ENCODE measurements at places on chromosomes 11 and 22.

DNA sequence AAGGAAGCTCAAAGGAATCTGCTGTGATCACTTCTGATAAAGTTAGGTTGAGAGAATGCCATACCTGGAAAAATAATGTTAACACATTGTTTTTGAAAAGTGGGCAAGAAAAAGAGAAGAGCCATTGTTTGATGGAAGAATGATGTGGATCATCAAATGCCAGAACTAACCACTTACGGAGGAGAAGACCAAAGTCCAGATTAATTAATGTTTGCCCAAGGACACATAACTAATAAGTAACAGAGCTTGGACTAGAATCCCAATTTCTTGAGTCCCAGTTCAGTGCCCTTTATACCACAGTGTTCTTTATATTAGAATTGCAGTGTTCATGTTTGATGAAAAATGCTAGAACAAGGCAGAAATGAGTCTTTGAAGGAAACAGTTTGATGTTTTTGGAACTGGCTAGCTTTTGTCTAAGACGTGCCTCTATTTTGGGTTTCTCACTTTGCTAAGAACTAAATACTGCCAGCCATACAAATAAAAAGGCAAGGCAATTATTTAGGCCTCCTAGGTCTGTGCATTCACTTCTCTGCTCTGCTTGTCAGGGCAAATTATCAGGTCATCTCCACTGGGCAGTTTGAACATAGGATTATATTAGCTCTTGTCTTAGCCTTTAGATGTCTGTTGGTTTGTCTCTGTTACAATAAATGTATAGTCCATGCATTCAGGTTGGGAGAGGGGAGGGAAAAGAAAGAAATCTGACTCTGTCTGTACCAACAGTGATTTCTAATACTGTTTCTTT is 72.3 kb downstream of the TRIM44 start:
- DNase-seq, result no peak

- no peak for DNase-seq
These were observed 27.4 kb downstream of the IL18BP start for GRCh38 chr11:72026090-72026489.

DNA sequence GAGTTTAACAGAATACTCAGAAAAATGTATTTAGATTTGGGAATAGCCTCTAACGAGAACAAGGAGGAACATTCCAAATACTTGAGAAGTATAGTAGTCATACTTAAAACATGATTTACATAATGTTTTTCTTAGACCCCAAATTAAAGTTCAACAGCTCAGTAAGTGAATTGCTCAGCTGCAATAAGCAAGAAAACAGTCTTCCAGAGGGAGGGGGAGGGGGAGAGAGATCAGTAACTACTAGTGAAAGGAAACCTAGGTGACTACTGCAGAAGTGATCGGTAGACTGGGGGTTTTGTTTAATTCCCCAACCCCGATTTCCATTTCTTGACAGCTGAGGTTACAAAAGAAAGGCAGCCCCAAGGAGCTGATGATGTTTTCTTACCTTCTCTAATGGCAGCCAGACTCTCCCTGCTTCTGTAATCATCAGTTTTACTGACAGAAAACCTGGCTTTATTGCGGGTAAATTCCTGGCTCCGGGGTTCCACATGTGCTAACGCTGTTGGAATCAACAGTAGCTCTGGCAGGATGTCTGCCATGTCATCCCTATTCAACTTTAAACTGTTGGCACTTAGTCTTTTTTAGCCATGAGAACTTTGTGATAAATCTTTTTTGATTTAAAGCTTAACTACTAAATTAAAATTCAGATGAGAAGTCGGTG is 82.4 kb upstream of the BIRC3 start:
- DNase-seq, result no peak

DNA sequence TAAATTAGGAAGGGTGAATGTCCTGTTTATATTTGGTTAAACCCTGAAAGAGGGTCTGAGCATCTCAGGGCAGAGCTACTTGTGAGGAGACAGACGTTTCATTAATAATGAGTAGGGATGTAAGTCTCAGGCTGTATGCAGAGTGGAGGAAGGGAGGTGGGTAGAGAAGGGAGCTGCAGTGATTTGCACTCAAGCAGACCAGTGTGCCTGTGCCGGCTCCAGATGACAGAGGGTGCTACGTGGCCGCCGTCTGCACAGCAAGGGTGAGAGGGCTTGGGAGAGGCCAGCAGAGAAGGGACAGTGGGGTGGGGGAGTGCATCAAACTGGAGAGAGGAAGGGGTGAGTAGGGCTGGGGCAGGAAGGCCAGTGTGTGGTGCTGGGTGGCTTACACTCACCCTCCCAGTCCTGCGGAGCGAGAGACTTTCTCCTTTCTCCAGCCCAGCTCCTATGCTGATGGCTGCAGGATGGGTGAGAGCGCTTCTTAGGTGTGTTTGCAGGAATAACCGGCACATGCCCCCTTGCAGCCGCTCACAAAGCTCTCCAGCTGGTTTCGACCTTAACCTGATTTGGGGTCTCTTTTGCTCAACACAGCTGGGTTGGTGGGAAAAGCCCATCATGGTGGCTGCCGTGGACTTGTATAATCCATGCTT is 130.6 kb downstream of the ST3GAL4 start:
- no peak for DNase-seq

DNA sequence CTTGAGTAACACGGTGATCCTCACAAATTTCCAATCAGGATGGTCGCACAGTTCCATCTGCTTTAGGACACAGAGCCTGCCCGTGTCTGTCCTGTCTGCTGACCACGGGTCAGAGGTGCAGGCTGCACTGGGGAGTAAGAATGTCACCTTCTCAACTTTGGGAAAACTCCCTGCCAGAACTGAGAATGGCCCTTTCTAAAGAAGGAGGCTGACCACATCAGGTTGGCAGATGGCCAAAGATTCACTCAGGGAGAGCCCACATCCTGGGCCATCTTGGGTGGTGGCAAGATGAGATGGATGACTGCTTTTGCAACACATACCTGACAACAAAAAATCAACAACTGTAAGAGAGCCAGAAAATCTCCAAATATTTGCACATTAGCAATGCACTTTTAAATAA is 101.9 kb downstream of the IGLL1 start:
- no peak for DNase-seq

GRCh38 chr11:39678996-39679395 is 1780.5 kb downstream of the LRRC4C start:
- DNase-seq, result no peak

- no peak for DNase-seq
These were observed 103.2 kb upstream of the GALNT18 start for GRCh38 chr11:11724994-11725393.

GRCh38 chr11:78078218-78079167 is 1.2 kb downstream of the NDUFC2 start:
- DNase-seq, result no peak

- no peak for DNase-seq
These were observed 47.4 kb upstream of the B3GAT1 start for GRCh38 chr11:134459246-134460061.

DNA sequence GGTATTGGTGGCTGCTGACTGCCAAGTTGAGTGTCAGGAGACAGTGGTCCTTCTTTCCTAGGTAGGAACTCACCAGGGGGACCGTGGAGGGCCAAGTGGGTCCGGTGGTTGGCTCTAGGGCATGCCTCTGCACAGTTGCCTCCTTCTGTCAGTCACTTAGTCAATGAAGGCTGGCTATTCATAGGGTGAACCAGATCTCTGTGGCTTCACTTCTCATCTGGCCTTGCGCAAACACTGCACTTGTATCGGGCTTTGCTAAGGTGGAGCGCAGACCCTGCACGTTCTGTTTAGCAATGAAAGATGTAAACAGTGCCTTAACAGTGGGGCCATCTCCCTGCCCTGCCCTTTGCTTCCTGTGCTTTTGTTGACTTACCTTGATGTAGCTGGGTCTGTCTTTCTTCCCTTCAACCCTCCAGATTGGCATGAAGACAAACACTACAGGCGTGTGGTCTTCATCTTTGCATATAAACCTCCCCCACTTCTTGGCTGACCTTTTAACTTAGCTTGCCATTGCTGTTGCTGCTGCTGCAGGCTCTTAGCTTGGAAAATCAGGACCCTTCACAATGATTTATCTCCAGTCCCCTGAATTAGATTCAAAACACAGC is 6.7 kb upstream of the SORL1-AS1 start:
- DNase-seq, result no peak

GRCh38 chr11:269146-269890 is 8.9 kb upstream of the NLRP6 start:
- DNase-seq, result no peak

GRCh38 chr22:17199003-17199731 is 20.1 kb downstream of the ADA2 start:
- no peak for DNase-seq

DNA sequence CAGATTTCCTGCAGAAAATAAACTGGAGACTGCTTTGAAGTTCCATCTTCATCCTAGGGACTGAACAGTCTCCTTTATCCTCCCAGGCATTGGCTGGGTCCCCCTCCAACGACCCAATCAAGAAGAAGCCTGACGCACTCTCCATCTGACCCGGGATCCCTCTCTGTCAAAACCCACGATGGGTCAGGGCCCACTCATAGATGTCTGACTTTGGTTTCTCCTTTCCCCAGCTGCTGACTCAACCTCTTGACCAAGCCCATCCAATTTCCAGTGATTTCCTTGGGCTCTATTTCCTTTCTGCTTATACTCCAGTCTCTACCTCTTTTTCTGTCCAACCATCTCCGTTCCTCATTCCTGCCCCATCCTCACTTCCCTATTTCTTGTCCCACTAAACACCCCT is 189.7 kb downstream of the MIAT start:
- no peak for DNase-seq

DNA sequence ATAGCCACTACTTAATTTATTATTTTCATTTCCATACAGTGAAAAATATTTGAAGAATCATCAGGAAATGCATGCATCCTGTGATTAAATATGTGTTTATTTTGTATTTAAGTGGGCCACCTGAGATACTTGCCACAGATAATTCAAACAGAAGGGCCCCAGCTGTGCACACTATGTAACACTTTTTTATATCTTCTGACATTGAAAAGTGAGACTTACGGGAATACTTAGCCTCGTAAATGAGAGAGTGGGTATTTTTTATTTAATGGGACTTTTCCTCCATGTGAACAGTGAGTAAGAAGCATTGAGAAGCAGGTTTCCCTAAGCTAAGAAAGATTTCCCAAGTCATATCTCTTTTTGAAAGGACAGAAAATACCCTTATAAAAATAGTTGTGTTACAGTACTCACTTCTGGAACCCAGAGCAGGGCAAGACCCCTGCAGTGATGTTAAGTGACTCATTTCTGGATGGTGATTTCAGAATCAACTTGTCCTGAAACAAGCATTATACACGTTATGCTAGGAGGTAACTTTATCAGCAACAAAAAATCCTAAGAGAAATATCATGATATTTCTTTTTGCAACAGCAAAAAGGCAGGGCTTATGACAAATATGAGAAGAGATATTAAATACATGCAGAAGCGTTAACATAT is 478.1 kb upstream of the CHORDC1 start:
- DNase-seq, result no peak

- no peak for DNase-seq
These were observed 368.5 kb downstream of the INSC start for GRCh38 chr11:15483205-15483604.

DNA sequence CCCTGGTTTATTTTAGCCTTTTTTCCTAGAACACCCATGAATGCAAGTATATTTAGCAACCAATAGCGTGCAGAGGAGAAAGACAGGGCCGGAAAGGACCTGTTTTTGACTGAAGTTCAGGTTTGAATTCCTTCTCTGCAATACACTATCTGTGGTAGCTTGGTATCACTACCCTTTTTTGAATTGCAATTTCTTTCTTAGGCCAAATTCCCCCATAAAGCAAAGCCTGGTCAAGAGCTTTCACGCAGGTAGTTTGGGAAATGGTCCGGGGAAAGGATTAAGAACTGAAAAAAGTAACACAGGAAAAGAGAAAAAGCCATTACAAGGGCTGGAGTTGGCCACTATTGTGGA is 38.8 kb upstream of the PAMR1 start:
- no peak for DNase-seq

- no peak for DNase-seq
These were observed 654 bp downstream of the TMEM86A start for GRCh38 chr11:18699269-18699596.

GRCh38 chr11:94297985-94298576 is 6.3 kb upstream of the IZUMO1R start:
- DNase-seq, result no peak

DNA sequence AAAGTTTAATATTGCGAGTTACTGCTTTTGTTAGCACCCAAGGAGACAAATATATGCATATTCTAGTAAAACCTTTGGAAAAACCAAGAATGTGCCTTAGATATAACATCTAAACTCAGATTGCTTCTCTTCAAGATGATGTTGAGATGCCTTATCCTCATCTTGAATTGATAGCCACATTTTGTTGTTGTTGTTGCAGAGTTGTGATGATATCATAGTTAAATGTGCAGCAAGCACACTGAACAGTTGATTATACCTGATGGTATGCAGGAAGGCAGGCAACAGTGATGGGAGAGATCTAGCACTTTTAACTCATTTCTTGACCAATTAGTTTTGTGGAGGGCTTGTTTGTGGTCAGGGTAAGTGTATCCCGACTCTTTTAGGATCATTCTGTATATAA is 48.0 kb downstream of the KDM2A start:
- no peak for DNase-seq

GRCh38 chr11:3995949-3996554 is 98.5 kb upstream of the RRM1 start:
- no peak for DNase-seq

DNA sequence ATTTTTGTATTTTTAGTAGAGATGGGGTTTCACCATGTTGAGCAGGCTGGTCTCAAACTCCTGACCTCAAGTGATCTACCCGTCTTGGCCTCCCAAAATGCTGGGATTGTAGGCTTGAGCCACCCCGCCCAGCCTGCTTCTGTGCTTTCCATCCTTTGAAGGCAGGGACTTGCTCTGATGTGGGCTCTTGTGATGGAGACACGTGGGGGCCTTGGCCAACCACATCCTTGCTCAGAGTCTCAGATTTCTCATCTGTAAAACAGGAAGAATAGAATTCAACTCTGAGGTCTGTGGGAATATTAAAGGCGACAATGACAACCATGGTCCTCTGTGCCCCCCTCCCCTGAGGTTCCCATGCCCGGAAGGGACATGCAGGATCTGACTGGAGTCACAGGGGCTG is 3.8 kb upstream of the GGA1 start:
- DNase-seq, result no peak

DNA sequence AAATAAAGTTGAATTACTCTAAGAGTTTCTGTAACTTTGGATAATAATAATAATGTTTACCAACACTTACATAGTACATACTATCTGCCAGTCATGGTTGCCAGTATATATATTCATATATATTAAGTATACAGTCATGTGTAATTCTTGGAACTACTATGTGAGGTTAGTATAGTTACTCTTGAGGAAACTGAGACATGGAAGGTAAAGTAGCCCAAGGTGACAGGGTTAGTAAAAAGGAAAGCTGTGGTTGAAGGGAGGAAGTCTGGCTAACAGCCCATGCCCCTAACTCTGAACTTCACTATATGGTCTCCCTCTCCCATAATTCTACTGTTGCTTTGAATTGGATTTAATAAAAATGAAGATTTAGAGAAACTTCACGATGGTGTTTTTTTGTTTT is 24.9 kb downstream of the FDX1 start:
- DNase-seq, result no peak

GRCh38 chr11:134847083-134847715 is 435.2 kb upstream of the B3GAT1 start:
- no peak for DNase-seq

All from activated gamma-delta T cell (primary cell).